ENCODE measurements at places on chromosomes 12 and 14.

DNA sequence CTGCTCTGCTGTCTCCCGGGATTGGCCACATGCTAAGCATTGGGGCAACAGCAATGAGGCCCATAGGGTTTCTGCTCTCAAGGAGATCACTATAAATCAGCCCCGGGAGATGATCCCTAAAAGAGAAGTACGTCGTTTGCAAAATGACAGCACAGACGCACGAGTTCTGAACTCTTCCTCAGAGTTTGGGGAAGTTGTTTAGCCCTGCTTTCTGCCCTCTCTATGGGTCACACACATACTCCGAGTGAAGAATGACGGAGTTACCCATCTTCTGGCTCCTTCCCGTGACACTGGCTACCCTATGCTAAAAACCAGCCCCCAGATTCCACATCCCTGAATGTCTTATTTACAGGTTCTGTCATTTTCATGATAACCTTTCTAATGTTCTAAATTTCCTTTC, 258.0 kb upstream of the PLEKHG7 start:
- no peak for DNase-seq

DNA sequence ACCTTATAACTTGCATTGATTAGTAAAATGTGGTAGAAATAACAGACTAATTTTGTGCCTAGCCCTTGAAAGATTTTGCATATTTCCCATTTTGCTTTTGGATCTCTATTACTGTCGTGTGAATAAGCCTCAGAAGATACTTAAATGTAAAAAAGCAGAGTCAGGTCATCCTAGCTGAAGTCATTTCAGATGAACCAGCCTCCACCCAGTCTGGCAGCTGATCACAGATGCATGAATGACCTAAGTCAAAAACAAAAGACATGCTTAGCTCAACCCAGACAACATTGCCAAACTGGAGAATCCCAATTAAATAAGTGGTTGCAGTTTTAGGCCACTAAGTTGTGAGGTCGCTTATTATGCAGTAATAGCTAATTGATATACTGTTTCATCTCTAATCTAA, 349.9 kb downstream of the C12orf50 start:
- DNase-seq: no peak

DNA sequence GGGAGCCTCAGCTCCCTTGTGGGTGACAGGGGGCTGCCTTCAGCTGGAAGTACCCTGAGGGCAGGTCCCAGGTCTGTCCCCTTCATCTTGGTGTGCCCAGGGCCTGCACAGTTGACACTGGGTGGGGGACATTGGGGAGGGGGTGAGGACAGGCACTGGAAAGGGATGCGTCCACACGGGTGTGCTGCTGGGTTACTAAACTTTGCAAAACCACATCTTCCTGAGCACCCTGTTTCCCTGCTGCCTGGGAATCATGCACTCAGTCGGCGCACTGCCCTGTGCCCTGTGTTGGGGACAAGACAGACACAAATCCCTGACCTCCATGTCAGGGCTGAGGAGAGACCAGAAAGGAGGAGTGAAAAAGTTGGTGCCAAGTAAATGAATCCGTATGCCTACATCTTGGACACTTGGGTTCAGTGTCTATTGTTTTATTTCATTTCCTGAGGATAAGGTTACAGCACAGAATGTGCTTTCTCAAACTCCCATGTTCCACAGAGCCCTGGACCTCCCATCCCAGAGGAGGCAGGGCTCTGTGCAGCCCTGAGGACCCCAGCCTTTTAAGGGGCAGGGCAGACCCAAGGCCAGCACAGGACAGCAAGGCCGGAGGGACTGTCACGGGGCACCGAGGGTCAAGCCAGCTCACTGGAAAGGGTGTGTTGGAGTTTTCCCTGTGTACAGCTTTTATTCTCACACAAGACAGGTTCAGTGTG, 2.9 kb upstream of the SLC25A29 start:
- DNase-seq: no peak

GRCh38 chr14:104746071-104746545, 6.8 kb upstream of the SIVA1 start:
- no peak for DNase-seq

GRCh38 chr14:98901511-98902205, 370.3 kb downstream of the BCL11B start:
- DNase-seq: no peak

All from NCI-H2081 (cell line).